Stimulated activated CD4-positive, alpha-beta T cell treated with anti-CD3 and anti-CD28 coated beads, Interleukin-15, amount 100 ng/mL, for 1 hour (primary cell): ENCODE measurements at places on chromosomes 6 and 20.

- DNase-seq, result no peak
These were observed 10.4 kb downstream of the CALHM6 start for GRCh38 chr6:116471531-116471930.

- DNase-seq, result no peak
These were observed 90.9 kb downstream of the ANKS1A start for GRCh38 chr6:34979994-34980393.

DNA sequence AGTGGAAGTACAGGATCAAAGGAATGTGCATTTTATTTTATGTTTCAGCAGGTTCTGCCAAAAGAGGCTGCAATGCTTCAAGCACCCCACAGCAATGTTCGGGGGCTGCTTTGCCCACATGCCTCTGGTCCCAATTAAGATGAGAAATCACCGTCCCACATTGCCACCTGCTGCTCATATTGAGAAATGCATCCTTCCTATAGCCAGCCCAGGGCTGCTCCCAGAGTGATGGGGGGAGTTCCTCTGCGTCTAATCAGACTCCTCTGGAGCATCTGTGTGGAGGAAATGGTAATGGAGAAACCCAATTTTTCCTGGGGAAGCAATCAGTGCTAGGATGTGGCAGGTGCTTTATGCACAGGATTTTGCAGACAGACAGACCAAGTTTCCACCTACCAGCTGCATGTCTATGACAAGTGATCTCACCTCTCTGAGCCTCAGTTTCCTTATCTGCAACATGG, 33.7 kb downstream of the PTGIS start:
- peak; percentile 22 for DNase-seq

DNA sequence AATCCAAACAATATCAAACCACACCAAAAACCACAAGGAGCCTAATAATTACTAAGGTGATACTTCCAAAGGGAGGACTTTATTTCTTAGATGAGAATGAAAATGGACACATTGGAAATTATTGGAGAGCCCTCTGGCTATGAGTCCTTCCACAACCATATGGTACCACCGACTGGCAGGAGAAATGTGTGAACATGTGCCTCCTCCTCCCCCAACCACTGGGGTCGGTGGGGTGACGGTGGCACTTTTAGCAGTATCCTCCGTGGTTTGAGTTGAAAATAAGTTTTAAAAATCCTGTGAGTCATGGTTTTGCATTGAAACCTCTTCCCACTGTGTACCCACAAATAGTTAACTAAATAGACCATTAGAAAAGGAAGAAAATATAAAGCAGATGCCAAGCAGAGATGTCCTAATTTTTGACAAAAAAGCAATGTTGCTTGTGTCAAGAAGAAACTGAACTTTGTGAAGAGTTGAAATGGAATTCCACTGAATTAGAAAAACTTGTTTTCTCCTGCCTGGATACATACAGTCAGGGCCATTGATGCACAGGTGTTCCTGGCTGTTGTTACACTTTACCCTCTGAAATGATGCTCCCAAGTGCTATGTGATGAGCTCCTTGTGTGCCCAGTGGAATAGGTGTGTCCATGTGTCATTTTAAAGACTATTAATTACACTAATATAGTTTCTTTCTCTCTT, 3.2 kb downstream of the EDN1 start:
- no peak for DNase-seq

GRCh38 chr20:55693641-55694040, 311.7 kb downstream of the CBLN4 start:
- DNase-seq, result no peak

- no peak for DNase-seq
These were observed 239.2 kb downstream of the SYNDIG1 start for GRCh38 chr20:24708411-24709295.

DNA sequence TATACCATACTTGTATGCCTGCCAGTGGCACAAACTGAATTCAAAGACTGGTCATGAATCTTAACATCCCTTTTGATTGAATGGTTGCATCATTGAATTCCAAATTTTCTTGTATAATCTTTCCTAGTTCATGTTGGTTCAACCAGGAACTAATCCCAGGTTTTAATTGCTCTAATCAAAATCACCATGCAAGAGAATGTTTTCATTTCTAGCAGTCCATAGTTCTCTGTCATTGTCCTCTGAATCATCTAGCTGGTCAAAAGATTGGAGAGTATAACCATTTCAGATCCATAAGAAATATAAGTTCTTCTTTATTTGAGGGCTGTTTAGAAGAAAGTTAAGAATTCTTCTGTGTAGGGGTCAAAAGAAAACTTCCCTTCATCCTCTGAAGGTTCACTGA, 57.2 kb downstream of the ZNF292 start:
- no peak for DNase-seq

GRCh38 chr6:52529311-52529710, 47.5 kb downstream of the TRAM2 start:
- DNase-seq, result no peak

GRCh38 chr6:71368284-71368683, 79.7 kb downstream of the OGFRL1 start:
- DNase-seq, result no peak

- DNase-seq, result no peak
These were observed 26.5 kb downstream of the BCKDHB start for GRCh38 chr6:80133020-80133419.

DNA sequence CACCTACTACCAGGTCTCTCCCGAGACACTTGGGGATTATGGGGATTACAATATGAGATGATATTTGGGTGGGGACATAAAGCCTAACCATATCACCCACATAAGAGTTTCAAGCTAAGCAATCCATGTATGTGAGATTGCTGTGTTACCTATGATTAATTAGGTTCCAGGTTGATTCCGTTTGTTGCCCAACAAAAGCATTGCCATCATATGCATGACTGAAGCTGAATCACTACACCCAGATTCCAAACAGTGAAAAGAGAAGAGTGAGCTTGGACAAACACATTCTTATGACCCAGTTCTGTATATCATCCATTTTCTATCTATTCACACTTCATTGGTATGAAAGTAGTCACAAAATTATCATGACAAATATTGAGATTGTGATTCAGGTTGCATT, 952.5 kb upstream of the MAN1A1 start:
- no peak for DNase-seq

DNA sequence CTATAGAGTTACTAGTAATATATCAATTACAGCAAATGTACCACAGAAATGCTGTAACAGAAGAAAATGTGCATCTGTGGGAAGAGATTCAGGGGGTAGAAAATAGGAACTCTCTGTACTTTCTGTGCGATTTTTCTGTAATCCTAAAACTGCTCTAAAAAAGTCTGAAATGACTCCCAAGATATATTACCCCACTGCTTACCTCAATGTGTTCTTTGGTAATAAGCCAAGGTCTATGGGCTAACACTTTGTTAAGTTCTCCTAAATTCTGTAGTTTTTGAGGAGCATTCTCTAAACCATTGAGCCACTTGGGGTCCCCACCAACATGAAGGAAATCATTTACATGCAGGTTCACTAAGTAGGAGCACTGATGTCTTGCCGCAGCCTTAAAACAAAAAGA, 94.4 kb downstream of the SESN1 start:
- no peak for DNase-seq

GRCh38 chr6:6508643-6509042, 79.9 kb upstream of the LY86 start:
- DNase-seq, result no peak

DNA sequence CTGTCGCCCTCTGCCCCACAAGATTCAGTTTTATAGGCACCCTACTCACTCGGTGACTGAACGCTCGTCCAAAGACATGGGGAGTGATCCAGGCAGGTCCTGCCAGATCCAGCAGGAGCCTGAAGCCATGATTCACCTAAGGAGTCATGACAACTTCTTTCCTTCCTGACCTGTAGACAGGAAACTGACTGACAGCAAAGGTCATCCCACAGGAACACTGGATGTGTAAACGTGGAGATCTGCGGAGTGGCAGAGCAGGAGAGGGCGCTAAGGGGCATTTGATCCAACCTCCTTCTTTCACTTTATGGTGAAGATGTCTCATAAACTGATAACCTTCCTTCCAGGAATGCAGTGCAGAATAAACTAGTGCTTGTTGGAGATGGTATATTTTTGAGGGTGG, 192.2 kb downstream of the GJA10 start:
- DNase-seq, result no peak

DNA sequence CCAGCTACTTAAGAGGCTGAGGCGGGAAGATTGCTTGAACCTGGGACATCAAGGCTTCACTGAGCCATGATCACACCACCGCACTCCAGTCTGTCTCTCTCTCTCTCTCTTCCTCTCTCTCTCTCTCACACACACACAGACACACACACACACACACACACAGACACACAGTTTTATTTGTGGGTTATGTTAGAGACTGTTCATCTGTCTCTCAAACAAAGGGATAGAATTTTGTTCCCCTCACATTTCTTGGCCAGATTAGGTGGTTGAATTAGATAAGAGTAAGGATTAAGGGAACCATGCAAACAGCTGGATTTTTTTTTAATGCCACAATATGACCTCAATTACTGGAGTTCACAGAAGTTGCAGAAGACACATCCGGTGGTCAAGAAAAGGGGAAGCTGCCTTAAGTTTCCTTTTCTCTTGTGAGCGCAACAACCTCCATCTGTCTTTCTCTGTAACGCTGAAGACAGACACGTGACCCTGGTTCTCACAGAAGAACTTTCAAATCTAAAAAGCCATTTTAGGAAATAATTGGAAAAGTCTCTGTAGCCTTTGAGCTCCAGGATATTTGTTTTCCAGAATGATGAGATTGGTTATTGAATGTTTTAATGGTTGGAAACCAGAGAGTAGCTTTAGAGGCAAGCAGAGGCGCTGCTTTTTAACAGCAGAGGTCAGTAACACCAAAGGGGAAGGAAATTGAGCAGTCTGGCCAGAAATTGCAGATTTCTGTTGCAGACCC, 32.9 kb upstream of the LGSN start:
- DNase-seq, result no peak

DNA sequence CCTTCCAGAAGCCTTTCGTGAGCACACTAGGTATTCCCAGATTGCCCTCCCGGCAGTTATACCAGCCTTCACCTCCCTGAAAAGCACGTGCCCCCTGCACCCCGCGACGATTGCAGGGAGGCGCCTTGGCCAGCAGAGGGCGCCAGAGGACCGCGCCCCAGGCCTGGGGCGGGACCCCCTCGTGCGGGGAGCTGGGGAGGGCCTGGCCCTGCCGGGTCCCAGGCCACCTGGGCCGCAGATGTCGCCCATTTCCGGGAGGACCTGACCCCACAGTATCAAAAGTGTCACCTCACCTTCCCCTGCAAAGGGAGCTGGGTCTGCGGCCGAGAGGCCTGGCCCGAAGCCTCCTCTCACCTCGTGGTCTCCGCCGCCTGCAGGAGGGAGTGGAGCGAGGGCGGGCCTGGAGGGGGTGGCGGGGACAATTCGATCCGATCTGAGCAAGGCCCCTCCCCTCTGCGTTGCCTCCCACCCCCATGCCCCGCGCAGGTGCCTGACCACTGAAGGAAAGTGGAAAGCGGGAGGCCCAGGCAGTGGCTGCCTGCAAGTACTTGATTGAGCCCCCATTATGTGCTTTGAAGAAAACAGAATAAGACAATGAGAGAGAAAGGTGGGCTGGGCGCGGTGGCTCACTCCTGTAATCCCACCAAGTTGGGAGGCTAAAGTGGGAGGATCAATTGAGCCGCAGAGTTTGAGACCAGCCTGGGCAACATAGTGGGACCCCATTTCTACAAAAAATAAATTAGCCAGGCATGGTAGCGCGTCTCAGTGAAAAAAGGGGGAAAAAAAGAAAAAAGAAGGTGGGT, 3.5 kb upstream of the SNAI1 start:
- DNase-seq, result peak; percentile 67

DNA sequence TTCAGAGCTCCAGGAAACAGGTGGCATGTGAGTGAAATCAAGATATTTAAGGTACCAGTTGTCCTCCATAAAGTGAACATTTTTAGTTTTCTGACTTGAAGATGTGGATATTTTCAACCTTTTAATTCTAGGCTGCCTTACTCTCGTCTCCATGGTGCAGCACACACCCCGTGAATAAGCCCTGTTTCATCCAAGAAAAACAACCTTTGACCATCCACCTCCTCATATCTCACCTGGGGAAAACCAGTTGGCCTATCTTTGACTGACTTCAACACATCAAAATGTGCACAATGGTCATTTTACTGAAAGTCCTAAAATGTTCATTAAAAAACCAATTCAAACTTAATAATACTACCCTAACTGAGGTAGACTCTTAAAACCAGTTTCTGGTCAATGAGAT, 73.8 kb upstream of the CD2AP start:
- DNase-seq, result no peak
